Mucosa of descending colon (tissue), 3 donors: ENCODE measurements at places on chromosomes 13 and 19.

- no peak for DNase-seq
These were observed 206.8 kb downstream of the UQCRFS1 start for GRCh38 chr19:29006057-29006735.

DNA sequence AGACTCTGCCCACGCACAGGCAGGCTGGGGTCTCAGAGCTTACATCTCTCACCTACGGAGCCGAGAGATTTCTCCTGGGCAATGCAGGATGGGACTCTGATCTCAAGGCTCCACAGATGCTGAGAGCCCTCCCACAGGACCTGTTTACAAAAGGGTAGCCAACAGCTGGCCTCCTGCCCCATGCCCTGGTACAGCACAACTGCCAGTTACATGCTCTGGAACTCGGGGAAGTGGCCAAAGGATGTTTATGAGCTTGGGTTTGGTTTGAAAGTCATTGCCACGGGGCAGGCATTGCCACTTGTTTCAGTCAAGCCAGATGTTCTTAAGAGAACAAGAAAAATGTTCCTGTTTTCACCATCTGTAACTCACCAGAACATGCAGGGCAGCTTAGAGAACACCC, 3.5 kb downstream of the DHRS12 start:
- no peak for DNase-seq

DNA sequence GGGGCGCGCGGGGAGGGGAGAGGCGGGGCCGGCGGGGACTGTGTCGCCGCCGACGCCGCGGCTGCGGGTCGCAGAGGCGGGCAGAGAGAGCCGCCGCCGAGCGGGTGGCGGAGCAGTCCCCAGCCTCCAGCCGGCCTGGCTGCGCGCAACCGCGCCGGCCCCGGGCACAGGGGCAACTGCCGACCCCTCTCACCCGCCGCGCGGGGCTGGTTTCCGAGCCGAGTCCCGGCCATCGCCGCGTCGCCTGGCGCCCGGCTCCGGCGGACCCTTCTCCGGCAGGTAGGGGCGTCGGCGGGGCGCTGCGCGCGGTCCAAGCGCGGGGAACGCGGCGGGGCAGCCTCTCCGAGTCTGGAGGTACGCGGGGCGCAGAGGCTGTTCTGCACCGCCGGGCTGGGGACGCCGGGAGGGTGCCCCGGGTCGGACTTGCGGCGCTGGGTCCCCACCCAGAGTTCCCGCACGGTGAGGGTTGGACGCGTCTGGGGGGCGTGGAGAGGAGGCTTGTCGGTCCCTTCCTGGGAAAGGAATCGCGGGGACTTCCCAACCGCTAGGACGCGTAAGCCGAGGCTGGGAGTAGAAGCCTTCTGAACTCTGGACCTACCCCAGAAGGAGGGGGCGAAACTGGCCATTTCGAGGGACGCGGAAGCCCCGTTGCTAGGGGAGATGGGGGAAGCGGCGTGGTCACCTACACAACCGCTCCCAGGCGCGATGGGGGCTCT, 133.6 kb upstream of the MYO16 start:
- no peak for DNase-seq

DNA sequence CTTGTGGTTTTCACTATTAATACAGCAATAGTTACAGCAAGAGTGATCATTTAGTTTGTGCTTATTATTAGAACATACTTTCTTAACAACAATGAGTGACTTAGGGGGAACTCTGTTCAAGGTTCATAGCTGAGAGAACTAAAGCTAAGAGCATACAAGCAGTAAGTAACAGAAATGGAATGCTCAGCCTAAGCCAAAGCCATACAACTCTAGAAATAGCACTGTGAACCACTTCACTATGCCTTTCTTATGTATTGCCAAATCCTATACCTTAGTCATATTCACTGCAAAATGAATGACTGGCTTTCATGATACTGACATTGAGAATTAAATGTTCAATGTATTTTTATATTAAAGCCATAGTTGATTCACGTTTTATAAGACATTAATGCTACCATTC, 599.7 kb upstream of the SLITRK1 start:
- DNase-seq, result no peak

DNA sequence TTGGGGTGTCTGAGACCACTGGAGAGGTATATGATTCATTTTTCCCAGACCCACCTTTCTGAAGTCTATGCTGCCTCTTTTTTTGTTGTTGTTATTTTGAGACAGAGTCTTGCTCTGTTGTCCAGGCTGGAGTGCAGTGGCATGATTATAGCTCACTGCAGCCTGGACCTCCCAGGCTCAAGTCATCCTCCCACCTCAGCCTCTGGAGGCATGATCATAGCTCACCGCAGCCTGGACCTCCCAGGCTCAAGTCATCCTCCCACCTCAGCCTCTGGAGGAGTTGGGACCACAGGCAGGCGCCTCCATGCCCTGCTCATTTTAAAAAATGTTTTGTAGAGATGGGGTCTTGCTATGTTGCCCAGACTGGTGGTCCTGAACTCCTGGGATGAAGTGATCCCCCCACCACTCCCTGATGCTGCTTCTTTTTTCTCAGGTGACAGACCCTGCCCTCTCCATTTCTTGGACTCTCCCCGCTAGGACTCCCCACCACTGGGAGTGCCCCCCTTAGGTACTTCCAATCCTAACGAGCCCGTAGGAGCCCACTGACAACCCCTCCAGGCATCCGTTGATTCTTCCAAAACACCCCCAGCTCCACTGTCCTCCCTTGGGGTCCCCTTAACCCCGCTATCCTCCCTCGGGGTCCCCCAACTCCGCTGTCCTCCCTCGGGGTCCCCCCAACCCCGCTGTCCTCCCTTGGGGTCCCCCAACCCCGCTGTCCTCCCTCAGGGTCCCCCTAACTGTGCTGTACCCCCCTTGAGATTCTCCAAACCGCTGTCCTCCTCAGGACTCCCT, 45.4 kb downstream of the ARHGEF18 start:
- no peak for DNase-seq

DNA sequence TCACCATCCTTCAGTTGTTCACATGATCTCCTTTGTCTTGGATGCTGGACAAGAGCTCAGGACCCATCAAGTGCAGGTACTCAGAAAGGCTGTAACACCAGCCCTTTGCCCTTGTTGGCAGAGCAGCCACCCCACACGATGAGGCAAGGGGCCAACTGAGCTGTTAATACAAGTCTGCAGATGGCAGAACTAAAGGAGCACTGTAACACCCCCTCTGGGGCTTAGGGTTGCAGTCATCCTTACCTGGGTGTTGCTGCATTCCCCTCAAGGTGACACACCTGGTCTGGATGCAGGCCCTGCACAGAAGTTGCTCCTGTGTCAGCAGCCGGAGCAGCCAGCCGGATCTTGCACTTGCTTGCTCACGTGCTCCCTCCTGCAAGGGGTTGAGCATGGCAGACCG, 52.0 kb downstream of the STARD13 start:
- DNase-seq, result no peak

- DNase-seq, result no peak
These were observed 36.2 kb downstream of the PCDH9 start for GRCh38 chr13:67193979-67194378.

- no peak for DNase-seq
These were observed 29.7 kb upstream of the ALOX5AP start for GRCh38 chr13:30705680-30706079.

DNA sequence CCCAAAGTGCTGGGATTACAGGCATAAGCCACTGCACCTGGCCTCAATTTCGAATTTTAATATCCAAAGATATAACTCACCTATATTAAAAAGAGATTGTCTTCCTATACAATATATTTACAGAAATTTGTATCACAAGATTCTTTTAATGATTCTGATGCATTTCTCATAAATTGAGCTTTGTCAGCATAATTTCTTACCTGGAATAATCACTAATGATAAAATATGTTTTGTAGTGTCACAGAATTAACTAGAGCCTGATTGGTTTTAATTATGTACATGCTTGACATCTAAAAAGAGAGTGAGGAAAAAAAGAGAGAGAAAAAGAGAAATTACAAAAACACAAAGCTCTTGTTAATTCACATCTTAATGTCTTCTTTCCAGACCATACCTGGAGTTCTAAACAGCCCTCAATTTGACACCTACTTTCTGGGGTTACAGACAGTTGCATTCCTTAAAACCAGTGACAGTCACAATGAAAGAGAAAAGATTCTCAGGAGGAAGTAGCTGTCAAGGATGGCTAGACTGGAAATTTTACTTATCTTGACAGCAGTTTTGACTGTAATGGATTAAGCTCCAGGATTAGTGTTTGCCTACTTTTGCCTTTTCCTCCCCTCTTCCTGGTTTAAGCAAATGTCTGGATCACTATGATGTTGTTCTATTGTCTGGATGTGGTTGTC, 214.4 kb downstream of the SPRY2 start:
- DNase-seq, result no peak

DNA sequence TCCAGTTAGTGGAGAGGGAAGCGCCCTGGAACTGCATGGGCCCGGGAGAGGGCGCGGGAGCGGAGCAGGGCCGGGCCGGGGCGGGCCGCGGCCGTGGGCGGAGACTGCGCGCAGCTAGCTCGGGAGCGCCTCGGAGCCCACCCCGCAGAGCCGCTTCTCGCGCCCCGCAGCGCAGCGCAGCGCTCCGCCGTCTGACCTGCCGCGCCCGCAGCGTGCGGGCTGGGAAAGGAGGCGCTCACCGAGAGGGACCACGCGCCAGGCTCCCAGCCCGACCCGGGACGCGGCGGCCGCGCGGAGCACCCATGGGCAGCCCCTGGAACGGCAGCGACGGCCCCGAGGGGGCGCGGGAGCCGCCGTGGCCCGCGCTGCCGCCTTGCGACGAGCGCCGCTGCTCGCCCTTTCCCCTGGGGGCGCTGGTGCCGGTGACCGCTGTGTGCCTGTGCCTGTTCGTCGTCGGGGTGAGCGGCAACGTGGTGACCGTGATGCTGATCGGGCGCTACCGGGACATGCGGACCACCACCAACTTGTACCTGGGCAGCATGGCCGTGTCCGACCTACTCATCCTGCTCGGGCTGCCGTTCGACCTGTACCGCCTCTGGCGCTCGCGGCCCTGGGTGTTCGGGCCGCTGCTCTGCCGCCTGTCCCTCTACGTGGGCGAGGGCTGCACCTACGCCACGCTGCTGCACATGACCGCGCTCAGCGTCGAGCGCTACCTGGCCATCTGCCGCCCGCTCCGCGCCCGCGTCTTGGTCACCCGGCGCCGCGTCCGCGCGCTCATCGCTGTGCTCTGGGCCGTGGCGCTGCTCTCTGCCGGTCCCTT, at the start of gene MLNR:
Gene MLNR, plus strand, starts transcription at position 303 of the 820 bp plus-strand sequence. Its CDS starts 0 bp downstream, at position 303.
- DNase-seq, result no peak

- no peak for DNase-seq
These were observed 9.9 kb downstream of the CEACAM4 start for GRCh38 chr19:41616792-41617621.

- no peak for DNase-seq
These were observed 7.6 kb downstream of the ACTL9 start for GRCh38 chr19:8690753-8691539.

- no peak for DNase-seq
These were observed 4.9 kb downstream of the FXYD3 start for GRCh38 chr19:35120492-35120891.

GRCh38 chr13:35876601-35877000, 254.6 kb downstream of the DCLK1 start:
- no peak for DNase-seq

DNA sequence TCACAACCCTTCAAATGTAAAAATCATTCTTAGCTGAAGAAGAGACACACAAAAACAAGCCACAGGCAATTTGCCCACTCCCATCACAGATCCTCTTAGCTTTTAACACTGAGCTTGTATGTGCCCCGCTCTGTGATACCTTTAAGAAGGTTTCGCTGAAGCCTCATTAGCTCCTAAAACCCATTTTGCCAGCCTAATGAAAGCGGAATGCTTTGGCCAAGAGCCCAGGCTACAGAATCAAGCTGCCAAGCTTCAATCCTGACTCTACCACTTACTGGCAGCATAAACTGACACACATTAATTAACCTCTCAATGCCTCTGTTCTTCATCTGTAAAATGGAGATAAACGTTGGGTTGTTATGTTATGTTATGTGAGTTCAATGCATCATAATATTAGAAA, 10.5 kb downstream of the ZNF112 start:
- no peak for DNase-seq

DNA sequence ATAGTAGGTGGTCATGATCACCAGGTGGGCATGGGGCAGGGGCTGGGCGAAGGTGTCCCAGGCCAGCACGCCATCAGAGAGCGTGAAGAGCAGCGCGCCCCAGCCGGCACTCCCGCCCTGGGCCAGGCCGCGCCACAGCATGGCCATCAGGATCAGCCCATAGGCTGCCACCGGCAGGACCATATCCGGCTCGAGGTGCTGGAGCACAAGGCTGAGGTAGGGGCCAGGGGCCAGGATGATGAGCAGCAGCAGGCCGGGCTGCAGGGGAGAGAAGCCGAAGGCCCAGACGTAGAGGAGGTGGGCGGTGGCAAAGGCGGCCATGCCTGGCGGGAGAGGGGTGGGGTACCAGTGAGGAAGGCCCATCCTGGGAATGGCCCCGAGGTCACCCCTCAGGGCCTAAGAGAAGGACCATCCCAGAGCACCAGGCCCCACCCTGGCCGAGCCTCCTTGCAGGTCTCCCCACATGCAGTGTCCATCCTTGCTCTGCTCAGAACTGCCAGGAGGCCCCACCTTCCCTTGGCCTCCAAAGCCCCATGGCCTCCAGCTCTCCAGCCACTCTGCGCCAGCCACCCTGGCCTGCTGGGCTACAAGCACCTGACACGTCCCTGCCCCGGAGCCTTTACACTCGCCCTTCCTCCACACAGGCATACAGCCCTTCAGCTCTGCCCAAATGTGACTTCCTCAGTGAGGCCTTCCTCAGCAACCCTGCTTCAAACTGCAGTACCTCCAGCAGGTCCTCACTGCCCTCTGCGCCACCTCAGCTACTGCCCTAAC, 1.1 kb downstream of the TMEM86B start:
- DNase-seq, result no peak

- no peak for DNase-seq
These were observed 103.2 kb upstream of the VSTM2B start for GRCh38 chr19:29422486-29423085.

DNA sequence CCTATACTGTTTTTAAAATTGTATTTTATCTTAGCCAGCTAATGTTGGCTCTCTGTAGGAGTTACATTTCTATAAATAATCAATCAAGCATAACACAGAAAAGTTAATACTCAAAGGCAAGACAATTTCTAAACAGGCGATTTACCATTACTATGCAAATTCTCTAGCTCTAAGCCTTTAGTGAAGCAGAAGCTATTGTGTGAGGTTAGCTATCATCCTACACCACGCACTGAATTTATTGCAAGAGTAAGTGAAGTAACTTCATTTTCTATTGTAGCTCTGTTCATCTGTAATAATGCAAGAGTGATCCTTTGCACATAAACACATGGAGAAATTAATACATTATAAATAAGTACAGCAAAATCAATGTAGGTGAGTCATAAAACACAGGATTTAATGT, 439.3 kb downstream of the PCDH9 start:
- no peak for DNase-seq

GRCh38 chr19:44939668-44940067, 2.4 kb upstream of the APOC4 start:
- DNase-seq, result no peak
